Stimulated activated CD4-positive, alpha-beta T cell treated with anti-CD3 and anti-CD28 coated beads, Interleukin-15, amount 100 ng/mL, for 1 hour (primary cell): ENCODE measurements at places on chromosomes 7 and 10.

- no peak for DNase-seq
These were observed 7.2 kb downstream of the TNS3 start for GRCh38 chr7:47574482-47575329.

DNA sequence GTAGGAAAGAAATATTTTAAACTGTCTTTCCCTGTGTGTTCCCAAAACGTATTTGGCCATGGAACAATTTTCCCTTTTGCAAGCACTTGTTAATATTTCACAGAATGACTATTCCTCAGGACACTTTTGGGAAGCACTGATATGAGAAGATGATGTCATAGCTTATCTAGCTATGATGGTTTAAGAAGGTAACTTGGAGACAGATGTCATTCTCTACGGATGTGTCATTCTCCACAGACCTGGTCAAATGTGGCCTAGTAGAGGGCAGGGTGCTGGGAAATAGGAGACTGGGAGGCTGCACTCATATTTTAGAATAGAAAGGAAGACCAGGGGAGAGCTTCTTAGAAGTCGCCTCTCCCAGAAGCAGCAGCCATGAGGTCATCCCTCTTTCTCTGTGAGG, 220.7 kb upstream of the GLI3 start:
- DNase-seq: no peak

DNA sequence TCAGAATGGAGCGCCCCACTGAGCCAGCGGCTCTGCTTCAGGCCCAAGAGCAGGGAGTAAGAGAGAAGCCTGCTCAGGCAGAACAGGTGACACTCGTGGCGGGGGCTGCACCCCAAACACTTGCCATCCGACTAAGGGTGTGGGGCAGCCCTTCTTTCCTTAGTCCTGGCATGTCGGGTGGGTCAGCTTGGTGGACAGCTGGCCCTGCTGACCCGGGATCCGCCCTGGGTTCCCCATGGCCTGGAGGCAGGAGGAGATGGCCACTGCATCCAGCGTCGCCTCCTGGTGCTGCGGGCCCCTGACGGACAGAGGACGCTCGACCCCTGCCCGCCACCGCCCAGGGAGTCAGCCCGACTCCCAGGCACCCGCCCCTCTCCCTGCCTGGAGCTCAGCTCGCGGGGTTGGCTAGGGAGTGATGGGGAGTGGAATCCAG, 1.2 kb upstream of the PAOX start:
- no peak for DNase-seq

DNA sequence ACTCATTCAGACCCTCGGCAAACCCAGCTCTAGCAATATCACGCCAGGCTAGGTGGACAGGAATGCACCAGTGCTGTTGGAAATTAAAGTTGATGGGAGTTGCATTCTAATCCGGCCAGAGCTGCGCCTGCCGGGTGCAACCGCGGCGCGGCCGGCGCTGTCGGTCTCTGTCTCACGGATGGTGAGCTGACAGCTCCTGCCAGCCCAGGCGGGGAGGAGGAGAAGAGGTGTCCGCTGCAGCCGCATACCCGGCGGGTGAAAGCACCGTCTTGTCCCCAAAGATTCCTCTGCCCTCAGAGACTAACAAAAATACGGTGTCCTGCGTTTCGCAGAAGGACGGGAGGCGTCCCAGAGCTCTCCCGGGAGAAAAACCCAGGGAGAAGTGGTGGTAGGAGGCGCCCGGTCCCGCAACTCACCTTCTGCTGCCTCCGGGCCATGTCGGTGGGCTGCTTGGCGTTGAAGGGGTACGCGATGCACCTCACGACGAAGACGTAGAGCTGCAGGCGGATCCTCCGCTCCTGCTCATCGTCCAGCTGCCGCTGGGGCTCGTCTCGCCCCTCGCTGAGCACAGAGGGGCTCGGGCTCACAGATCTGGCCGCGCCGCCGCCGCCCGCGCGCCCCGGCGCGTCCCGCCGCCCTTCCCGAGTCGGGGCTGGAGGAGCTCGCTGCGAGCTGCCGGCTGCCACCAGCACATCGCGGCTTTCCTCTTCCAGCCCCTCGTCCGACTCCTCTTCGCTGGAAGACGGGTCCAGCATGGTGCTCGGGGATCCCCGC, 490 bp downstream of the CADPS2 start:
- DNase-seq: no peak

- no peak for DNase-seq
These were observed 190.2 kb upstream of the HABP2 start for GRCh38 chr10:113362645-113363091.

GRCh38 chr10:14184841-14185315, 145.8 kb downstream of the FRMD4A start:
- no peak for DNase-seq

- DNase-seq: no peak
These were observed 394.3 kb upstream of the PODXL start for GRCh38 chr7:131950758-131951157.

DNA sequence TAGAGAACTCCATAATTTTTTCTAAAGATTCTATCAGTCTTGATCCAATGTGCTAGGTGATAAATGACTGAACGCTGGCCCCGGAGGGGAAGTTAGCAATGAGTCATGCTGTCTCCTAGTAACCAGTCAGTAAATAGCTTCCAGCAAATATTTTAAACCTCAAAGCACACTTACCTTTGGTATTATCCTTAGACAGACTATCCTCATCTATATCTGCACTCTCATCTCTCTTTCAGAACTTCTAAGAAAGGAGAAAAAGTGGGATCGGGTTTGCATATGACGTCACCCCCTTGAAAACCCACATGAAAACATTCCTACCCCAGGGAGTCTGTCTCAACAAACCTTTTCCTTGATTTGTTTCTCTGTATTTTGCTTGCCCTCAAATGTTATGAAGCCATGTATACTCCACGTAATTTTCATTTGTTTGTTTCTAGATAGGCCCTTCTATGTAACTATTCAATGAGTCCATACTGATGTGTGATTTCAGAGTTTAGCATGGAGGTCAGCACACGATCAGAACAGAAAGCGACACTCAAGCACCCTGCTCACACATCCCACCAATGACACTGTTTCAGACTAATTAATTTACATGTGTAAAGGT, 174.9 kb upstream of the NRP1 start:
- no peak for DNase-seq

DNA sequence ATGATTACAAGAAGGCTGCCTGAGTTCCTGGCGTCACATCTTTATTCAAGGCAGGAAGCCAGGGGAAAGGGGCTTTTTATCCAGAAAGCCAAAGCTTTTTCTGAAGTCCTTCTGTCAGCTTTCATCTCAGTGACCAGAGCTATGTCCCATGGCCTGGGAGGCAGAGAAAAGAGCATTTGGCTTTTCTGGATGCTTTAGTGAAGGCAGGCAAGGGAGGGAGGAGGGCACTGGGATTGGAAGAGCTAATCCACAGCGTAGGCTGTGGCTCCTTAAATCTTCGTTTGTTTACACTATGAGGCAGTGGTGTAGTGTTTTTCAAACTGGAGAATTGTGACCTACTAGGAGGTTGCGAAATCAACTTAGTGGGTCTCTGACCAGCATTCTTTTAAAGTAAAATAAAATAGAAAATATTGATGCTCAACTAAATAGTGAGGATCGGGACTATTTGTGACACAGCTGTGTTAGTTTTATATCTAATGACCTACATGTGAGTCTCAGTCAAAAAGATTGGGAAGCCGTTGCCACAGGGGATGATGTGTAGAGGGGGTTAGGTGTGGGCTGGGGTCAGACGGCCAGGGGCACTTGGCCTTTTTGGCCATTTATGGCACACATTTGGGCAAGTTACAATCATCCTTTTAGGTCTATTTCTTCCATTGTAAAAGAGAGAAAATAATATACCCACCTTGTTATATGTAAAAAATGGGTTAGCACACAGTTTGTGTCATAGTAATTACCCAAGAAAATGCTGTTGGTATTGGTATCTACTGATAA, 14.1 kb downstream of the CRYGN start:
- no peak for DNase-seq

GRCh38 chr10:127132451-127132850, 63.9 kb downstream of the INSYN2A start:
- DNase-seq: no peak

GRCh38 chr7:42217548-42217947, 19.5 kb downstream of the GLI3 start:
- no peak for DNase-seq

GRCh38 chr7:129149511-129149910, 5.0 kb downstream of the TSPAN33 start:
- no peak for DNase-seq

DNA sequence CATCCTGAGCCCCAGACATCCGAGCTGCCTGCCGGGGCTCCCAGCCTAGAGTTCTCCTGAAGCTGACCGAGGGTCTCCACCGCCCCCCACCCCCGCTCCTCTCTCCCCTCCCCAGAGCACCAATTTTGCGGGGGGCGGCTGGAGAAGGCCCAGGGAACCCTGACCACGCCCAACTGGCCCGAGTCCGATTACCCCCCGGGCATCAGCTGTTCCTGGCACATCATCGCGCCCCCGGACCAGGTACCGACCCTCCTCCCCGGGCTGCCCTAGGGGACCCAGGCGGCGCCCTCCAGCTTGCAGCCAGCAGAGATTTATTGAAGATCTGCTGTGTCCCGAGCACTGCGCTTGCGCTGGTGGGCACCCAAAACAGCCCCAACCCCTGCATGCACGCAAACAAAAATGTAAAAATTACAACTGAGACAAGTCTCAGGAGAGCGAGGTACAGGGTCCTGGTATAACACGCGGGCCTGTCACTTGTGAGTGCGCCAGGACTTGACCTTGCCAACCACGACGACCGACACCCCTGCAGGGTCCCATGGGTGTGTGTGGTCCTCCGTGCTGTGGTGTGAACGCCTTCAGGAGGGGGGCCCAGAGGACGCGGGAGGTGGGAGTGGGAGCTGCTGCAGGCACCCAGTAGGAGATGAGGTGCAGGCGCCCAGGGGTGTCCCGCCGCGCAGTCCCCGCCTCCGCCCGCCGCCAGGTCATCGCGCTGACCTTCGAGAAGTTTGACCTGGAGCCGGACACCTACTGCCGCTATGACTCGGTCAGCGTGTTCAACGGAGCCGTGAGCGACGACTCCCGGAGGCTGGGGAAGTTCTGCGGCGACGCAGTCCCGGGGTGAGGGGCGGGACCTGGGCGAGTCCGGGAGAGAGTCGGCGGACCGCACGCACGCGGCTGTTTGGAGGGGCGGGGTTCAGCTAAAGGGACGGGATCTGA, 3.1 kb downstream of the PCOLCE start:
- DNase-seq: no peak
